ENCODE measurements at places on chromosomes 11 and 22.

- DNase-seq: no peak
These were observed 82.5 kb upstream of the PICALM start for GRCh38 chr11:86151174-86152005.

DNA sequence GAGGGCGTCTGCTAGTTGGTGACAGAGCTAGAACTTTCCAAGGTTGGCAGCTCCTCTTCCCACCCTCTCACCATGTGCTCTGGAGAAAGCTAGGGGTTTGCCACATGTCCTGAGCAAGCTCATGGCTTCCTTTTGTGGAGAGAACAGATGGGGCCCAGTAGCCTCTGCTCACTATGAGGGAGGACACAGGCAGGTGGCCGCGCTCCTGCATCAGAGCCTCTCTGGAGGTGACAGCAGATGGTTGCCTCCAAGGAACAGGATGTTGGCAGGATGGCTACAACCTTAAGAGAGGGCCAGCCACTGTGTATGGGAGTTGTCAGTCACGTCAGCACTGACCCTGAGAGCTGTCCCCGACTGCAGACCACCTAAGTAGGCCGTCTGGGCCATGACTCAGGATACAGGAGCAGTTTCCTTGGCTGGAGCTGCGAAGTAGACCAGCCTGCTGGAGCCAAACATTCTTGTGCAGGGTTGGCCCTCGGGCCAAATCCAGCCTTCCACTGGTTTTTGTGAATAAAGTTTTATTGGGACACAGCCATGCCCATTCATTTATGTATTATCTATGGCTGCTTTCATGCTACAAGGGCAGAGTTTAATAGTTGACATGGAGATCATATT, 28.0 kb downstream of the SGSM1 start:
- DNase-seq: no peak

GRCh38 chr11:76626921-76627401, 43.6 kb downstream of the LRRC32 start:
- DNase-seq: no peak

- no peak for DNase-seq
These were observed 10.3 kb downstream of the APOL4 start for GRCh38 chr22:36191106-36191836.

GRCh38 chr11:118657238-118657637, 22.2 kb downstream of the TREH start:
- no peak for DNase-seq

DNA sequence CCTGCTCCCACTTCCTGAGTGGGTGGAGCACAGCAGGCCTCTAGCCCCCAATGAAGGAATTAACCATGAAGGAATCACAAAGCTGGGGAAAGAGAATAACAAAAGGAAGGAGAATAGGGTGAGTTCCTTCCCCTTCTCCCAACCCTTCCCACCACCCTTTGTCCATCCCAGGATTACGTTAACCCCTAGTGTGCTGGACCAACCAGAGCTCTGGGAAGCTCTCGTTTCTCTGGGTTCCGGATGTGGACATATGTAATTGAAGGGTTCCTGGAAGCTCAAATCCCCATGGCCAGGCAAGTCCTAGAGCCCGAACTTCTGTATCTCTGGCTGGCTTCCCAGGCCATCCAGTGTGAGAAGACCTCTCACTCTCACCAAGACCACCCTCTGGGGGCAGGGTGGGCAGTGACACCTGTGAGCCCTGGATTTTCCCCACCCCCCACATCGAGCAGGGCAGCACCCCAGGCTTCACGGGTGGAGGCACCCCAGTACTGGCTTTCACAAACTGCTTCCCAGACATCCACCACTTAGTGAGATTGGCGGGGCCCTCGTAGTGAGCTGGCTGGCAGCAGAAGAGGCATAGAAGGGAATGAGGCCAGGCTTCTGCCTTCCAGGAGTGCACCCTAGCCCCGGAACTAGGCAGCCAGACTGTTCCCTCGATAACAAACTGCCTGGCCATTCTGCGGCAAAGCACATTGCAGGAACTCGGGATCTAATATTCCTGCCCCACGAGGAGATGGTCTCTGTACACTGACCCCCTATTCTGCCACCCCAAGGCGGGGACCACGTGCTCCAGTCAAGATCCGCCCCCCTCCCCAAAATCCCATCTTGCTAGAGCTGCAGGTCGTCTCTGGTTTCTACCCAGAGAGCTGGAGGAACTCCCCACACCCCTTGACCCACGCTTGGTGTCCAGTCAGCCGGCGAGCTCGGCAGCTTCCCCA, 2.1 kb downstream of the NECTIN1 start:
- DNase-seq: peak; percentile 68

DNA sequence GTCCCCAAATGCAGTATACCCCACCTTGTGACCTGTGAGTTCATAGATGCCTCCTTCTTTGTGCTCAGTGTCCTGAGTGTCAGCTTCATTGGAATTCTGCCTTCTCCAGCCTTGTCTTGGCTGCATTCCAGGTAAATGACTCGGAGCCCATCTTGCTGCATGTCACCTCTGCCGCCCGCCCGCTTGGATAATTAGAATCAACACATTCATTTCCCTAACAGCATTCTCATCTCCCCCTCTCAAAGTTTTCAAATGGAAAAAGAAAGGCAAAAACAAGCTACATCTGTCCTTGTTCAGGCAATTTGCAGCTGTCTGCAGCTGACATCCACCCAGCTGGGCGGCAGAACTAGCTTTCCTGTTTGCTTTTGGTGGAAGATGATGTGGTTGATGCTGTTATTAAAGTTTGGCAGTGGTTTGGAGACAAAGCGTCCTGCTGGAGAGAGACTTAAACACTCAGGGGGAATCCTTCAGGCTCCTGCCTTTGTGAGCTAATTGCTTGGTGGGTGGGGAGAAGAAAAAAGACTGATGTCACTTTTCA, 198.8 kb upstream of the SEZ6L start:
- DNase-seq: peak; percentile 29

GRCh38 chr11:126063507-126063852, 814 bp upstream of the CDON start:
- DNase-seq: no peak

DNA sequence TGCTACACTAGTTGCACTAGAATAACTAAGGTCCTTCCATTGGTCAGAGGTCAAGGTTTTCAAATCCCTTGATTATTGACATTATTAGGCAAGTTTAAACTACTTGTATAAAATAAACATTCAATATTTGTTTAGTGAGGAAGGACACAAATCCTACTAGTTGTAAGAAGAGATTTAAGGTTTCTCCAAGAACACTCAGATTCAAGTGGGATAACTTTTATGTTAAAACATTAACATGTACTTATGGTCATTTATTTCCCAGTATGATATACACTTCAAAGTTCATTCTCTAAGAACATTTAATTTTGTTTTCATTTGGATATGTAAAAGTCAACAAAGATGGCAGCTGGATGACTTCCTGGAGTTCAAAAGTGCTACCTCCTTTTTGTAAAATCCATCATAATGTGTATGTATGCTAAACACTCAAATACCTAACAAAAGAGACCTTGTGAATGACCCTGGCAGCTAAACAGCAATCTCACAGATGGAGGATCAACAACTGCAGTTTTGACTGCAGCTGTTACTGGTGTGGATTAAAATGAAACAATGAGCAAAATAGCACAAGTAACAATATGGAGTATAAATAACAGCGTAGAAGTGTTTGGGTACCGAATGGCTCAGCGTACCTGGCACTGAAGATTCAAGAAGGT, 1.5 kb downstream of the CCDC90B start:
- no peak for DNase-seq

- no peak for DNase-seq
These were observed 18.3 kb downstream of the PRSS23 start for GRCh38 chr11:86818462-86819192.

DNA sequence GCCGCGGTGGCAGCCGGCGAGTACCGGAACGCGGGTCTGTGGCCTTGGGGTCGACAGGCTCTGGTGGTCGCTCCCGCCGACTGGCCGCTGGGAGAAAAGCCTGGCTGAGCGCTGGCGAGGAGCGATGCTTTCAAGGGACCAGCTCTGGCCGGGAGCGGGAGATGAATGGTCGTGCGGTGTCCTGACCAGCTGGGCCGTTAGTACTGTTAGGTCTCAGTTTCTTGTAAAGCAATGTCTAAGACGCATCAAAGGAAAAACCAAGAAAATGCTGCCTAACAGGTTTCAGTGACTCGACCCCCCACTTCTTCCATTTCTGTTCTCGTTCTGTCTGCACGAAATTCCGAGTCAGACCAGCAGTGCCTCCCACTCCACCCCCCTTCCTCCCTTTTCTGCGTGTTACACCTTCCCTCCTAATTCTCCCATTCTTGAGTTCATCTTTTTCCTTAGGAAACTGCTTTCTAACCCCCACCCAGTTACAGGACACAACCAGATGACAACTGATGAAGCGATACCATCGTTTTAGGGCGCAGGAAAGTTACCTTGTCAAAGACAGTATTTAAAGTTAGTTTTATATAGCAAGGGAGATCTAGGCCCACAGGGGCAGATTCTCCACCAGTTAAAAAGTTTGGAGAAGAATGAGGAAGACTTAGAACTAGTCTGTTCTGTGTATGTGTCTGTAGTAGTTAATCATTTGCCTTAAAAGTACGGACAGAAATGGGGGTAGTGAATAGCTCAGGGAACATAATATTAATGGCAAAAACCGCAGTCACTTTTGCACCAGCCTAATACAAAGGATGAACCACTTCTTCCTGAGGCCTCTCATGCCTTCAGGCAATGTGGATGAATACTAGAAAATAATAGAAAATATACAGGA, 1.0 kb downstream of the CUL5 start:
- no peak for DNase-seq

DNA sequence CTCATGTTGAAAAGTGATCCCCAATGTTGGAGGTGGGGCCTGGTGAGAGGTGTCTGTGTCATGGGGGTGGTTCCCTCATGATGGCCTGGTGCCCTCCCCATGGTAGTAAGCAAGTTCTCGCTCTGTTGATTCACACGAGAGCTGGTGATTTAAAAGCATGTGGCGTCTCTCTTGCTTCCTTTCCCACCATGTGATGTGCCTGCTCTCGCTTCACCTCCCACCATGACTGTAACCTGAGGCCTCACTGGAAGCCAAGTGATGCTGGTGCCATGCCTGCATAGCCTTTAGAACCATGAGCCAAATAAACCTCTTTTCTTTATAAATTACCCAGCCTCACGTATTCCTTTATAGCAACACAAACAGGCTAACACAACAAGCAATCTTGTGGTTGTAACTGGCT, 52.4 kb downstream of the VSIG10L2 start:
- no peak for DNase-seq

GRCh38 chr11:113240790-113241635, 73.4 kb upstream of the TTC12 start:
- no peak for DNase-seq

GRCh38 chr11:64044730-64045393, 9.1 kb downstream of the FLRT1 start:
- no peak for DNase-seq

- DNase-seq: no peak
These were observed 5.5 kb downstream of the MRPL49 start for GRCh38 chr11:65127473-65128181.

DNA sequence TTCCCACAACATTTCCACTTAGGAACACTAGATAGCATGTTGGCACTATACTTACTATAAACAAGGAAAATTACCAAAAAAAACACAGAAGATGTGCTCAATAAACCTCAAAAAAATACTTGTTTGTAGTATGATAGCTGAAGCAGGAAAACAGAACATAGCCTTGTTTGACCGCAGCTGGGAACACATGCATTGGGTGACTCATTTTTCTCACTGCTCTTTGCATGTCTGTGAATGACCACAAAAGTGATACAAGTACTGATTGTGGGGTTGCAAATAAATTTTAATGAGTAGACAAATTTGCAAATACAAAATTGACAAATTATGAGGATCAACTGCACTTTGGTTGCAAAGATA, 22.8 kb upstream of the GUCY1A2 start:
- no peak for DNase-seq

DNA sequence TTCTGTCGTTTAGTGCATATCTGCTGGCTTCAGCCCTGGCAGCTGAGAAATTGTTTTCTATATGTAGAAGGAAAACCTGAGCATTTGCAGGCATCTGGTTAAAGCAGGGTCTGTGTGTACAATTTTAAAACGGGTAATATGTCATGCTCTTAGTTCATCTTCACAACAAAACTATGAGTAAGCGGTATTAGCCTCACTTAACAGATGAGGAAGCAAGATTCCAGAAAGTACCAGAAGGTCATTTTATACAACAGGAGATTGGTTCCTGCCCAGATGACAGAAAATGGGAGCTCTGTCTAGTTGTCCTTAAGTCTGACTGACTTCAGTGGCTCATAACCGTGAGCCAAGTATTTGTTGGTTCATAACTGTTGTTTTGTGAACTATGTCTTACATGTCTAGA, 1.1 kb downstream of the TIMM10B start:
- DNase-seq: no peak

DNA sequence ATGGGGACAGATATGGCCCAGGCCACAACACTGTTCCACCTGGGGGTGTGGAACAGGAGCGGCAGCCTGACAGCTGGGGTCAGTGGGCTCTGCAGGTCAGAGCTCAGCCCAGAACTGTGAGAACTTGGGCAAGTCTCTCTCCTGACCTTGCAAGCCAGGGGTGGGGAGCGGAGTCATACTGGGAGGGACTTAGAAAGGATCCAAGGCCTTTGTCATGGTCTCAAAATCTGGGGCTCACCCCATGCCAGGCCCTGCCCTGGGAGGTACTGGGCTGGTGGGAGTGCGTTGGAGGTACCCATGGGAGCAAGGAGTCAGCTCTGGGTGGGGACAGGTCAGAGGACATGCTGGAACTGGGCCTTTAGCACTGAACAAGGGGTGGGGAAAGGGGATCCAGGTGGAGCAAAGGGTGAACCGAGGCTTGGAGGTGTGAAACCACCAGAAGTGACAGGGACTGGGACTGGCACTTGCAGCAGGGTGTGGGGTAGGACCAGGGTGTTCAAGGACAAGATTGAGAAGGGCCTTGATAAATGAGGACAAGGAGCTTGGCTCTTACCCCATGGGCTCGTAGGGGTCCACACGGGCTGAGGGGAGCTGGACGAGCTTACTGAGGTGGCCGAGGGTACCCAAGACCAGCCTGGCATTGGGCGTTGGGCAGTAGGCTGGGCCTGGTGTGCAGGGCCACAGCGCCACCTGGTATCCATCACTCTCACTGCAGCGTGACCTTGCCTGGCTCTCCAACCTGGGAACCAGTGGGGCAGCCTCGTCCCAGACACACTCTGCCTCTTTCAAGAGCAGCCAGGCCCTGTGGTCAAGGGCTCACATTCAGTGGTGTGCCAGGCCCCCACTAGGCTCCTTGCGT, 7.4 kb upstream of the PMM1 start:
- peak; percentile 29 for DNase-seq

GRCh38 chr22:18085188-18085587, 7.4 kb downstream of the PEX26 start:
- no peak for DNase-seq

All from neuronal stem cell (in vitro differentiated cells).